ENCODE measurements at places on chromosomes 11 and 22.

- DNase-seq, result no peak
Observed at GRCh38 chr11:60887556-60887955, 18.8 kb downstream of the PRPF19 start.

DNA sequence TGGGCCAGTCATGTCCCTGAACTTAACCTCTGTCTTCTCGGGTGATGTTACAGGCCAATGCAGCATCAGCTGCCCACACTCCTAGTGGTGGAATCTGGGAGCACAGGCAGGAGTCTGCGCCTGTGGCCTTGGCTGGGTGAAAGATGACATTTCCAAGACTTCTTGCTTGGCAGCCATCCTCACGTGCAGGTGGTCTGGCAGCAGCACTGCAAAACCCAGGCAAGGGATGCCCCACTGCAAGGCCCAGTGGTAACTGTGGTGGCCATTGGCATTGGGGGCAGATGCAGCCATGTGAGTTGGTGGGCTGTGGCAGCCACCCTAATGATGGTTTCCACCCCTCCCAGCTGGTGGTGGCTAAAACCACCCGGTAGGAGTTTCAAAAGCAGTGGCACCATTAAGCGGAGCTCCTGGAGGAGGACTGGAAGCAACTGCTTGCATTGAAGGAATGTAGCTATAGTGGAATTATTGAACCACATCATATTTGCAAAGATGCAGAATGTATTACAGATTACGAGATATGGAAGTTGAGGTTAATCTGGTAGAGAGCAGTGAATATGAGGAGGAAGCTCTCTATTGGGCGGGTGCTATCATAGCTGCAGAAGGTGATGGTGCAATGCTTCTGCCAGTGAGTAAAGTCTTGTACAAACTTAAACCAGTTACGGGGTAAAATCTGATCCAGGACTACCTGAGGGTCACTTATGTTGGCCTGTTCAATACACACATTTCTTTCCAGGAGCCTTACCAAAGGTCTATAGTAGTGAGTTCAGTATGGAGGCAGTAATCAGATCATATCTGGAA, 120.7 kb upstream of the TOP3B start:
- DNase-seq, result no peak

- no peak for DNase-seq
Observed at GRCh38 chr22:39205344-39206021, 39.3 kb downstream of the PDGFB start.

DNA sequence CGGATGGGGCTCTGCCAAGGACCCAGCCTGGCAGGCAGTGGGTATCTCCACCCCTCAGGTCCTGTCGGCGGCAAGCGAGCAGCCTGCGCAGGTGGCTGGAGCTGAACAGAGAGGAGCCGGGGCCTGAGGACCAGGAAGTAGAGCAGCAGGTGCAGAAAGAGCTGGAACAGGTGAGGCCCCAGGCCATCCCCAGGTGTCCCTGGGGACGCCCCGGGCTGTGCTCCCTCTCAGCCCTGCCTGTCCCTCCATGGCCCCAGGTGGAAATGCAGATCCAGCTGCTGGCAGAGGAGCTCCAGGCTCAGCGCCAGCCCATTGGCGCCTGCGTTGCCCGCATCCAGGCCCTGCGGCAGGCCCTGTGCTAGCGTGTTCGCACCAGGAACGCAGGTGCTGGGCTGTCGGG, 44.0 kb downstream of the PISD start:
- no peak for DNase-seq

- no peak for DNase-seq
Observed at GRCh38 chr22:27488456-27489177, 312.9 kb downstream of the MN1 start.

Data from stimulated activated CD8-positive, alpha-beta memory T cell treated with anti-CD3 and anti-CD28 coated beads, Interleukin-4, amount 100 ng/mL, for 1 hour (primary cell).